ENCODE measurements at places on chromosomes 4 and X. TPM values are rescaled to one million over a fixed set of nuclear protein-coding genes. Genes with fewer than 3 reads are reported as not detected.

Gene SASH3
- total RNA-seq, result 199 TPM

Gene CFAP99
- not detected for total RNA-seq

Gene SLC10A4
- 0.14 TPM for total RNA-seq

Gene PAGE1
- not detected for total RNA-seq

Gene VEGFC
- 0.34 TPM for total RNA-seq

Gene FATE1
- total RNA-seq, result not detected

Gene TMEM150C
- not detected for total RNA-seq

Gene GIMD1
- total RNA-seq, result not detected

Gene MTM1
- total RNA-seq, result 40.6 TPM

Gene SMIM10L2A
- 0.48 TPM for total RNA-seq

Gene GSX2
- not detected for total RNA-seq

Gene ACSL1
- 16.5 TPM for total RNA-seq

Gene NUDT11
- 1.6 TPM for total RNA-seq

Gene GABRQ
- not detected for total RNA-seq

Gene ALB
- not detected for total RNA-seq

Gene CITED1
- 1.4 TPM for total RNA-seq

Gene GAGE12G
- total RNA-seq, result not detected

All from T-helper 2 cell treated with Interferon-gamma antibody and Interleukin-4, amounts not matched to agents 100 ng/mL and 5 ng/mL, for 36 hours (primary cell).